Stimulated activated CD4-positive, alpha-beta T cell treated with anti-CD3 and anti-CD28 coated beads, Interleukin-1b, Interleukin-23, amount 100 ng/mL, for 1 hour (primary cell): ENCODE measurements at places on chromosomes 3 and 15.

DNA sequence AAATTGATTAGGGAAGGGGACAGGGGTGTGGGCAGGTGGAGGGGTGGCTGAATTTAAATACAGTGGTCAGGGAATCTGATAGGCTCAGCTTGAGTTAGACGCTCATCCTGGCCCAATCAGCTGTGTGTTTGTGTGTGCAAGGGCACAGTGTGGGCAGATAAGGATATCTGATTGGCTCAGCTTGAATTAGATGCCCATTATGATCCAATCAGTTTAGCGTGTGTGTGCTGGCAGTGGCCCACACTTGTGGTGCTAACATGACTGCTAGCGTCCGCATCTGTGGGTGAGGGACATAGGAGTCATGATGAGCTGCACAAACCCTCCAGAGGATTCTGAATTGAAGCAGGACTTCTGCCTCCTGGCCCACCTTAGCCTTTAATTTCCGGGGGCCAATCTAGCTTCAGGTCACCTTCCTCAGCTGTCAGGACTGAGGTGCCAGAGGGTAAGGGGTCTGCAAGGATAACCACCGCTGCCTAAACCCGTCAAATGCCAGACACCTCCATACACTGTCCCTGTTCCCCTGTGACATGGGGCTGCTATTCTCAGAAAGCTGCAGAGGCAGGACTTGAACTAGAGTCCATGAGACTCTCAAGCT is 97.3 kb downstream of the CORO2B start:
- no peak for DNase-seq

DNA sequence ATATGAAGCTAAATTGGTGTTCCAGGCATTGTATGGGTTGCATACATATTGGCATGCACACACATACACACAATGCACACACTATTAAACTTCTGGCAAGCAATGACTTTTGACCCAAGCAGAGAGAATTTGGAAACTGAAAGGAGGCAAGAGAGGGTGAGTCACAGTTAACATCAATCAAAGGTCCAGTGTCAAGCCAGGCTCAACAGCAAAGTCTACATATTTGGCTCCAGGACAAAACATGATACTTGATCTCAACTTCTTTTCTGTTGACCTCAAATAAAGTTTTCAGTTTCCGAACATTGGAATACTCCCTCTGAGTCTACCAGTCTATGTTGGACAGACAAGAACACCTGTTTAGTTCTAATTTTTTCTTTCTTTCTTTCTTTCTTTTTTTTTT is 28.3 kb downstream of the IL12A start:
- no peak for DNase-seq

DNA sequence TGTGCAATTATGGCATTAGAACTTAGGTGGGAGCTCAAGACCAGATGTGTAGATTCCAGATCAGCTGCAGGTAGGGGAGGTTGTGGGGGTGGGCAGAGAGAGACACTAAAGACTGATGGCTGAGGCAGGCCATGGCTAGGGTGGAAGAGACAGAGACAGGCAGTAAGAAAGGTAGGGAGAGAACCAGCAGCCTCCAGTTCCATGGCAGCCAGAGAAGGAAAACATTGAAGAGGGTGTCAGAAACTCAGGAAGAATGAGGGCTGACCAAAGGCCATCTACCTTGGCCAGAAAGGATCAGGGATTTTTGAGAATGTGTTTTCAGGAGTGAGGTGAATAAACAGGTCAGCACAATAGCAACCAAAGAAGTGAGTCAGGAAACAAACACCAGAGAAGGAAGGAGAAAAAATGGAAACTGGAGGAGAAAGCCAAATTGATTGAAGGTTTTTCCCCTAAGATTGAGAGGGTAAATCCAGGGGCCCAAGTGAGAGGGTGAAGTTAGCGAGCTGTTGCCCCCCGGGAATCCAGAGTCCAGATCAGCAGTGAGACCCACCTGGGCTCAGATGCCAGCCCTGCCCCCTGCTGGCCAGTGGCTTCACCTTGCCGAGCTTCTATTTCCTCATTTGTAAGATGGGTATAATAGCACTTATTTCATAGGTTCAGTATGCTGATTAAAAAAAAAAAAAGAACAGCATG is 41.0 kb downstream of the ABHD2 start:
- DNase-seq = peak; percentile 39

DNA sequence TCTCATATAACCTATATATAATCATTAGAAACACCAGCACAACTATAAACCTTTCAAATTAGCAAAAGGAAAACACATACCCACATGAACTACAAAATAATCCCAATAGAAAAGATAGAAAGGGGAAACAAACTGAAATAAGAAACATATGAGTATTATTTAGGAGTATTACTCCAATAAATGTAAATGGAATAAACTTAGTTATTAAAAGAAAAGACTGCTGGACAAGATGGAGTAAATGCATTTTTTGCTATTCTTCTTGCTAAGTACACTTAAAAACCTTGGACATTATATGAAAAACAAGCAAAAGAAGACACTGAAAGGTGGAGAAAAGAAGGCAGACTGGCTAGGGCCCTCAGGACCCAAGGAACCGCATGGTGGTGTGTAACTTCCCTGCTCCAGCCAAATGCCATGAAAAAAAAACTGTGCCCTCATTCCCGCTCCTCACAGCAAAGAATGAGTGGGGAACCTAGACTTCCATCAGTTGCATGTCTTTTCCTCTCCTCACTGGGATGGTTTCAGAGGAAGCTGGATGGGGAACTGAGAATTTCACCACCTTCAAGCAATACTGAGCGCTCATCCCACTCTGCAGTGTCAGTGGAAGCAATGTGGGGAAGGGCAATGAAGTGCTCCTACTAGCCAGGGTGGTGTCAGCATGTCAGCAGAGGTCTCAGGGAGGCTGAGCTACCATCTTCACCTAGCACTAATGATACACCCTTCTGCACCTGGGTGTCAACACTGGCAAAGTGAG is 43.7 kb upstream of the ADAMTS17 start:
- DNase-seq = no peak

DNA sequence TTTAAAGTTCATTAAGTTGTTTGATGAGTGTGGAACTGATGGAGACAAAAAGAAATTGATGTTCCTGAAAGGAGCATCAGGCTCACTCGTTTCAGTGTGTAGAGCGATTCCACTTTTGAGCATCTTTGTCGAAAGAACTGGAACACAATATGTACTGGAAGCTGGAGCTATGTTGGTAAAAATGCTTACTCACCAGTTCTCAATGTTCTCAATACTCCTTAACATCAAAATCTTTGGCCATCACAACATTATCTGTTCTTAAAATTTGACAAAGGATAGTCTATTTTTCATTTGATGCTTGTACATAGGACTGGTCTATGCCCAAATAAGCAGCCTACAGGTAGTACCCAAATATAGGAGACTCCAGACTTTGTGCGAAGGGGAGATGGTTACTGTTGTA is 18.7 kb downstream of the RYR3 start:
- DNase-seq = no peak

- DNase-seq = no peak
Observed at GRCh38 chr3:185757176-185757575, 67.7 kb downstream of the IGF2BP2 start.

DNA sequence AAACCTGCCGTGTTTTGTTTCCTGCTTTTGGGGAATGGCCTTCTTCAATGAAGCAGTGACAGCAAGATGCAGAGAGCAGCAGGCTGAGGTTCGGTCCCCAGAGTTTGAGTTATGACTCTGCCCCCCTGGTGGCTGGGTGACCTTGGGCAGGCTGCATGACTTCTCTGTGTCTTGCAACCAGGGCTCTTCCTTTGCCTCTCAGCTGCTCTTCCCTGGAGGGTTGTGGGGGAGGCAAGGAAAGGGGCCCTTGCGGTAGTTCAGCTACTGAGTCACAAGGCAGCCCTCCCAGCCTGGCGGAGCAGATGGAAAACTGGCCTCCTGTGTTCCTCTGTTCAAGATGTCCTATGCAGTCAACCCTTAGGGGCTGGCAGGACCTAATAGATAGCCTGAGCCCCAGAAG is 17.1 kb downstream of the CTXND1 start:
- no peak for DNase-seq

DNA sequence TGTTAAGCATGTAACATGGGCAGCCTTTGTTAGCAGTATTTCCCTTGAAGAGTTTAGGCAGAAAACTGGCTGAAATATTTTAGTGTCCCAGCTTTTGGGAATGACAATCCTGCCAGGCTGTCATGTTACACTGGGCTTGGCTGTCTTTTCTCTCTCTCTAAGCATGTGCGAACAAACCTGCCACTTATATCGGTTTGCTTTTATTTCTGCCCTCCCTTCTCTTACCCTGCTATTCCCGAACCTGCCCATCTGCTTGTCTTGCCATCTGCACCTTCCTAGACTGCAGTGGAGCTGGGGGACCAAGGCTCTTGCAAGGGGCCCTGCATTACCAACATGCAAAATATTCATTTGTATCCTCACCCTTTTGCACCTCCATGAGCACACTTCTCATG is 339.6 kb downstream of the EPHB1 start:
- DNase-seq = no peak

- DNase-seq = no peak
Observed at GRCh38 chr3:14344351-14344750, 58.1 kb upstream of the SLC6A6 start.

GRCh38 chr3:157134620-157135191 is 25.2 kb downstream of the CCNL1 start:
- no peak for DNase-seq

- no peak for DNase-seq
Observed at GRCh38 chr3:8325306-8325705, 176.3 kb upstream of the LMCD1 start.

GRCh38 chr3:68757157-68757556 is 175.2 kb downstream of the TAFA4 start:
- no peak for DNase-seq

DNA sequence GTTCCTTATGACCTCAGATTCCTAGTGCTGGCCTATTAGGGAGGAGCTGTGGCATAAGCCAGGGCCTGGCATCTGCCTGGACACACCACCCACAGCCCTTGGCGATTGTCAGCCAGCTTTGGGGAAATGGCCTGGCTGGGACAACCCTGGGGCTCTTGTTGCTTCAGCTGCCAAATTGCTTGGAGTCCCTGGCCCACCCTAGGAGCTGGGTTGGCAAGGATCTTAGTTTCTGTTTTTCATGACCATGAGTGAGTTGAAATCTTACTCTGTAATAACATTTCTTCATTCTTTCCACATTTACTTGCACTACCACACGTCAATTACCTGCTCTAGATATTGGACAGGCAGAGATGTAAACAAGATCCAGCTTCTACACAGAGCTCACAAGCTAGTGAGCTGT is 1.9 kb upstream of the MYZAP start:
- DNase-seq = no peak

DNA sequence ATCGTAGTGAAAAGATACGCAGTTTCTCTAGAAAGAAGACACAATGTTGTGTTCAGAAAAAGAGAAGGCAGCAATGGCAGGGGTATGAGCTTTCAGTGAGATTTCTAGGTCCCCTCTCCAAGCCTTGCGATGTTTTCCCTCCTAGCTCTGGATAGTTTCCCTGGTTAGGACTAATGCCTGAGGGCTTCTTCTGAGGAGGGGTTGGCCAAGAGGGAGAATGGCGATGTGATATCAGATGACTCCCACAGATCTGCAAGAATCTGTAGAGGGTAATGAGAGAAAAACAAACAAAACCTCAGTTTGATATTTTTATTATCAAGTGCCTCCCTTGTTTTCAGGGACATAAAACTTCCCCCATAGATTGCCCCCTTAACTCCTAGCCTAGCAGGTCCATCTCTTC is 4.1 kb upstream of the CLDN1 start:
- no peak for DNase-seq

- DNase-seq = no peak
Observed at GRCh38 chr3:149657321-149657925, 402 bp downstream of the WWTR1 start.

- no peak for DNase-seq
Observed at GRCh38 chr15:82919231-82919886, 33.2 kb downstream of the HOMER2 start.

- DNase-seq = no peak
Observed at GRCh38 chr3:145698749-145699148, 462.2 kb downstream of the PLOD2 start.

- DNase-seq = no peak
Observed at GRCh38 chr15:72809329-72809728, 25.8 kb upstream of the ADPGK start.

- no peak for DNase-seq
Observed at GRCh38 chr3:29065211-29065785, 215.6 kb upstream of the RBMS3 start.
